ENCODE measurements at places on chromosomes 7 and 10. TPM values are rescaled to one million over a fixed set of nuclear protein-coding genes. Genes with fewer than 3 reads are reported as not detected.

DNA sequence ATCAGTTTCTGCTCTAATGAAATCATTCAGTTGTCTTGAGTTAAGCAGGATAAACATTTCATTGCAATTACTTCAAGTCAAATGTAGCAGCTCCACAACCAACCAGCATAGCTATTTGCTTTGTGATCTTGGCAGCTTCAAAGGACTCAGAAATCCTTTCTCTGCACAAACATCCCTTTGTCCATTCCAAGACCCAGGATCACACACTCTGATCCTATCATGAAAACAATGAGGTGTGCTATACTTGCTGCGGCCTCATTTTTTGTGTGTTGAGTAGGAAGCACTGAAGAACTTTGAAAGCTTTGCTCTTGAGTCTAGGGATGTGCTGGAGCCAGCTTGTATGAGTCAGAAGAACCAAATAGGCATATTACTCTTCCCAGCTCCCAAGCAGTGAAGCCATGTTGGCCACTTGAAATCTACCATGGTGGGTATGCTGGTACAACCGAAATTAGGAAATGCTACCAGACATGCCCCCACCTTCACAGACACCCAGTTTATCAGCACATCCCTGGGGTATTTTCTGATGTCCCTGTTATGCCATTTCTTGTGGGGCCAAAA is 199.4 kb upstream of the PRSS58 start:
- H3K4me3 ChIP-seq = no peak overlapping the region
- DNase-seq = no peak
- peaks cover 2% of the 10 kb centered on the region for H3K27me3 ChIP-seq

- no peak overlapping the region for H3K27ac ChIP-seq
- no peak for DNase-seq
- H3K27me3 ChIP-seq = peaks cover 6% of the 10 kb centered on the region
- no peak overlapping the region for H3K4me3 ChIP-seq
- no peaks in the 10 kb centered on the region for H3K36me3 ChIP-seq
- H3K4me1 ChIP-seq = no peaks in the 10 kb centered on the region
Observed at GRCh38 chr7:1672851-1673486, 2.9 kb downstream of the ELFN1 start.

The SLK gene
- total RNA-seq = 17.5 TPM

DNA sequence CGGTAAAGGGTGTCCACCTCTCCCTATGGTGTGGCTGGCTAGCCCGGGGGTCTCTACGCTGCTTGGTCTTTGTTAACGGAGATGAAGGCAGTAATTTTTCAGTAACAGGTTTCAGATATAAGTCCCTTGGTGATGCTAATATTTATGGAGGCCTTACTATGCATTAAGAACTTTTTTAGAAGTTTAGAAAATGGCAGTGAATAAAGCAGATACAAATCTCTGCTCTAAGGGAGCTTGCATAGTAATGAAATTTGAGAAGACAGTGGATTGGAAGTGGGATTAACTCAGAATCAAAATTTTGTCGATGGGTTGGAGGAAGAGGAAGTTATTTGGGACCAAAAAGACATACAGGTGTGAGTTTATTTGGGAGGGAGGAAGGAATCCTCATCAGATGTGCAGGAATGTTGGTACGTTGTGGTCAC is 445 bp downstream of the SSBP1 start:
- H3K27me3 ChIP-seq = no peaks in the 10 kb centered on the region
- peak overlapping the region; percentile 91 for H3K27ac ChIP-seq
- DNase-seq = no peak
- H3K4me1 ChIP-seq = peaks cover 4% of the 10 kb centered on the region
- H3K36me3 ChIP-seq = no peaks in the 10 kb centered on the region

DNA sequence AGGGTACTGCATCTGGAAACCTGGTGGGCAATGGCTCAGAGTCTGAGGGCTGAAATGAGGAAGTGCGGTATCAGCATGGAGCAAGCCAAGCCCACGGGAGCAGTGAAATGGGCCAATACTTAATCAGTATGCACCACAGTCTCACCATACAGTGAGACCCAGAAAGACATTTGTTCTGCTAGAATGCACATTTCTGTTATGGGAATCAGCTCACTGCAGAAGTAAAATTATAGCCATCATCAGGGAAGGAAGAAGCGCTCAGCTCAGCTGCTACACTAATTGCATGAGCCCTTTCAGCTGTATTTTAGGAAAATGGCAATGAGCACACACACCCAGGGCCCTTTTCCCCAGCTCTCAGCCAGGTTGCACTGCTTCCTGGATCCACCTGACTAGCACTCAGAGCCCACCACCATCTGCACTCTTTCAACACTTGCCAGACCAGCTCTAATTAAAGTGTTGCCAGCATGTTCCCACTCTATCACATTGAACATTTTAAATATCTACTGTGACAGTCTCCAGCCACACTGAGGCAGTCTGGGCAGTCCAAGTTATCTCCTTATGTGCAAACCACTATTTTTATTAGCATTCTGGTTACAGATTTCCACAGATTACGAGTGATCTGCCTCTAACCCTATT is 44.2 kb upstream of the PIK3AP1 start:
- no peak for DNase-seq
- no peaks in the 10 kb centered on the region for H3K27me3 ChIP-seq
- no peak overlapping the region for H3K27ac ChIP-seq
- H3K4me1 ChIP-seq = peaks cover 15% of the 10 kb centered on the region
- H3K4me3 ChIP-seq = no peak overlapping the region
- no peaks in the 10 kb centered on the region for H3K36me3 ChIP-seq

The LRRC4 gene
- not detected for total RNA-seq

GRCh38 chr10:60182691-60183090 is 207.0 kb downstream of the ANK3 start:
- no peak overlapping the region for H3K27ac ChIP-seq
- DNase-seq = no peak
- no peaks in the 10 kb centered on the region for H3K4me1 ChIP-seq
- no peak overlapping the region for H3K4me3 ChIP-seq
- H3K36me3 ChIP-seq = no peaks in the 10 kb centered on the region

- DNase-seq = no peak
- H3K27ac ChIP-seq = no peak overlapping the region
- no peaks in the 10 kb centered on the region for H3K27me3 ChIP-seq
- H3K36me3 ChIP-seq = peaks cover 8% of the 10 kb centered on the region
- H3K4me1 ChIP-seq = peaks cover 8% of the 10 kb centered on the region
Observed at GRCh38 chr10:124955243-124955642, 13.3 kb downstream of the ZRANB1 start.

GRCh38 chr7:29424295-29424983 is 139.2 kb upstream of the PRR15 start:
- H3K4me1 ChIP-seq = 0 out of 2 replicates have a peak, but pooled peaks cover 3% of the 10 kb centered on the region
- no peaks in the 10 kb centered on the region for H3K27me3 ChIP-seq
- DNase-seq = no peak
- H3K27ac ChIP-seq = no peak overlapping the region
- no peaks in the 10 kb centered on the region for H3K36me3 ChIP-seq

The COBL gene
- total RNA-seq = 0.21 TPM

DNA sequence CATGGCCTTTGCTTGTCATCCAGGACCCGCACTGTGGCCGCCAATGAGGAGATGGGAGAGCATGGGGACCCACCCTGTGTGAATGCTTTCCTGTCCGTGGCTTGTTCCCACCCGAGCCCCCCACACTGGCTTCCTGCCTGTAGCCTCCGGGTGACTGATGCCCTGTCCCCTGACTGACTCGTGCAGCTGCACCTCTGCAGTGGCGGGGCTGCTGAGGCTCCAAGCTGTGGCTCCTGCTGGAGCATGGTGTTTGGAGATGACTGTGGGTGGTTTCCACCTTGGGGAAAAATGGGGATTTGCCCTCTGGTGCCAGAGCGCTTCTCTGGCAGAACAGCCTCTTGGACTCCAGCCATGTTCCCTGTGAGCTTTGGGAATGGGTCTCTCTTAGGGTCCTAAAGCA is 2.1 kb downstream of the CAMK1D start:
- no peaks in the 10 kb centered on the region for H3K36me3 ChIP-seq
- H3K27ac ChIP-seq = peak overlapping the region; percentile 51
- no peak for DNase-seq

DNA sequence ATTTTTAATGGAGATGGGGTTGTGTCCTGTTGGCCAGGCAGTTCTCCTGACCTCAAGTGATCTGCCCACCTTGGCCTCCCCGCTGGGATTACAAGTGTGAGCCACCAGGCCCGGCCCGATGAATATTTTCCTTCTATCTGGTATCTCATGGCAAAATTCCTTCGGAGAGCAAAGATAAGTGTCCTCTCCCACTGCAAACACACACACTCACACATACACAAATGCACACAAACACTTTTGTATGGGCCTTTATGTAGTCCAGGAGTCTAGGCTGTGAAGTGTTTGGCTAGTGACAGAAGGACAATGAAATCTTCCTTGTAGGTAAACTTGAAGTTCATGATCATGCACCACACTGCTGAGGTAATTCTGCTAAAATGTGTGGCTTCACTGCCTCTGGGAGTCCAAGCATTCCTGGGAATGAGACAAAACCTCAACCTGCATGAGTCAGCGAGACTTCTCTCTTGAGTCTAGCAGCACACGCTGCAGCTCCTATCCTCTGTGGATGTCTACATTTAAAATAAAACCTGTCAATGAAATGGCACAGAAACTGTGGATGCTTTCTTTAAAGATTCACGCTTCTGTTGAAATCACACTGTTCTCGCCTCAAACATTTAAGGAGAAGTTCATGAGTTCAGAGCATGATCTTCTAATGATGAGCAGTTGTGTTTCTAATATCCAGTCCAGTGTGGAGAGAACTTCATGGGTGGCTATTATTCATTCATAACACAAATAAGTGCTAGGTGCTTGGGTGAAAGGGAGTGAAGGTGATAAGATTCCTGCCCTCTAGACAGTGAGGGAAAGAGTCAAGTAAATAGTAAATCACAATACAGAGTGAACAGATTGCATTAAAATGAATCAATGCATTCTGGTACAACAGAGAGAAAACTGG is 96.5 kb downstream of the NRP1 start:
- H3K27me3 ChIP-seq = no peaks in the 10 kb centered on the region
- no peak overlapping the region for H3K4me3 ChIP-seq
- H3K4me1 ChIP-seq = no peaks in the 10 kb centered on the region
- H3K36me3 ChIP-seq = no peaks in the 10 kb centered on the region
- no peak for DNase-seq

The CYP2C19 gene
- not detected for total RNA-seq

GRCh38 chr7:100221231-100221718 is 1.5 kb downstream of the PVRIG start:
- peak; percentile 82 for DNase-seq
- H3K4me3 ChIP-seq = peak overlapping the region; percentile 63
- peaks cover 44% of the 10 kb centered on the region for H3K4me1 ChIP-seq
- peaks cover 5% of the 10 kb centered on the region for H3K36me3 ChIP-seq
- H3K27ac ChIP-seq = peak overlapping the region; percentile 99
- H3K27me3 ChIP-seq = no peaks in the 10 kb centered on the region

The MYL10 gene
- total RNA-seq = not detected

The OPN1SW gene
- not detected for total RNA-seq

- H3K27ac ChIP-seq = no peak overlapping the region
- H3K27me3 ChIP-seq = no peaks in the 10 kb centered on the region
- H3K4me1 ChIP-seq = peaks cover 11% of the 10 kb centered on the region
- no peak for DNase-seq
Observed at GRCh38 chr10:22672319-22673090, 41.9 kb downstream of the PIP4K2A start.

GRCh38 chr7:155746188-155746587 is 66.1 kb downstream of the SHH start:
- no peak overlapping the region for H3K4me3 ChIP-seq
- peak overlapping the region; percentile 65 for H3K27ac ChIP-seq
- peaks cover 43% of the 10 kb centered on the region for H3K4me1 ChIP-seq
- peaks cover 23% of the 10 kb centered on the region for H3K36me3 ChIP-seq
- no peaks in the 10 kb centered on the region for H3K27me3 ChIP-seq

DNA sequence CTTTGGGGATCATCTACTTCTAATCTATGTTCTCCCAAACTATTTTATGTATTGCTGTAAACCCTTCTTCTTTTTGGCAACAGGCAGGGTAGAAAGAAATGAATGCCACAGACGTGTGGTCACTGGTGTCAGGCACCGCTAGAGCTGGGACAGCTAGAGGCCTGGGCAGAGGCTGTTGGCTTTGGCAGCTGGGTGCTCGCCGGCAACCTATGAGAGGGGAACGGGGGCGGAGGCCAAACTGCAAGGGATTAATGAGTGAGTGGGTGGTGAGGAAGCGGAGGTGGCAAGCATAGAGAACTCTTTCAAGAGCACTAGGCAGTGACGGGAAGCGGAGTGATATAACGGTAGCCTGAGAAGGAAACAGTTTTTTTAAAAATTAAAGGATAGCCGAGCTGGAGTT is 78.5 kb downstream of the CREB5 start:
- H3K27me3 ChIP-seq = no peaks in the 10 kb centered on the region
- no peak overlapping the region for H3K27ac ChIP-seq
- no peak for DNase-seq
- H3K4me1 ChIP-seq = no peaks in the 10 kb centered on the region

DNA sequence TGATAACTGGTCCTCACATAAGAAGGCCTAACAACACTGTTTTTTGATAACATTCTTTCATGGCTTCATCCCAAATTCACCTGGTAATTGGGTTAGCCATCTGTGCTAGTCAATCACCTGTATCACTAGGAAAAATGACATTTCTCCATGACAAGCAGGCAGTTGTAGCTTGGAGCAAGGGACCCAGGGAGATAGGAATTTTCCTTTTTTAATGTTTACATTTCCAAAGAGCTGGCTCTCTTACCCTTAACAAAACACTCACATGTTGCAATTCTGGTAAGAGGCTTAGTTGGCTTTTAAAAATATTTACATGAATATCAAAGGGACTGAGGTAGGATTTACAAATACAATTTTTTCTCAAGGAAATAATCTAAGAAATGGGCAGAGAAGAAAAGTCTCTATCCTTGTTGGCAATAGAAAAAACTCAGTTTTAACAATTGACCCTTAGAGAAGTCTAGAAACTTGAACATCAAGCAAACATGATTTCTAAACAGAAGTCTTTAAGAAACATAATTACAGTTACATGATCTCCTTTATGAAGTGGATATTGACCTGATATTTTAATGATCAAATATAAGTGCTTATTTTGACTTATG is 16.1 kb upstream of the AKR1C1 start:
- no peak overlapping the region for H3K27ac ChIP-seq
- H3K4me3 ChIP-seq = no peak overlapping the region
- no peaks in the 10 kb centered on the region for H3K36me3 ChIP-seq
- H3K4me1 ChIP-seq = no peaks in the 10 kb centered on the region
- no peak for DNase-seq

DNA sequence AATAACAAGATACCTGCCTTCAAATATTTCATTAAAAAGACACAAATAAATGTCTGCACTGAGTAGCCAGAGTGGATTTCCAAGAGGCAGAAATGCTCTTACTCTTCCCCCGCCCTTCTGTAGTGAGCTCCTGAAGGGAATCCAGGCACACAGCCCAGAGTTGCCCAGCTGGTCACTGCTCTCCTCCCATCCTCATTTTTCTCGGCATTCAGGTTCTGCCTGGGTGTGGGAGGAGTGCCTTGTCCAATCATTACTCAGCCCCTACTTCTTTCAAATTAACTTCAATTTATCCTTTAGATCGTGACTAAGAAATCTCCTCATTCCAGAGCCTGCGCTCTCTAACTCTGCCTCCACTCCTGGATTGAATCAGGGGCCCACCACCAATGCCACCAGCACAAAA is 12.2 kb downstream of the CCDC6 start:
- H3K4me1 ChIP-seq = peaks cover 15% of the 10 kb centered on the region
- no peaks in the 10 kb centered on the region for H3K36me3 ChIP-seq
- H3K27ac ChIP-seq = no peak overlapping the region
- no peak for DNase-seq
- no peaks in the 10 kb centered on the region for H3K27me3 ChIP-seq

Measured in GM12878 (cell line).